ENCODE measurements at places on chromosomes 11 and 22. TPM values are rescaled to one million over a fixed set of nuclear protein-coding genes. Genes with fewer than 3 reads are reported as not detected.

The PATE4 gene
- total RNA-seq = not detected

The OR2AG2 gene
- 0.16 TPM for total RNA-seq

The MOB2 gene
- total RNA-seq = 34.3 TPM

The PGA3 gene
- not detected for total RNA-seq

The C11orf42 gene
- not detected for total RNA-seq

The KRTAP5-8 gene
- not detected for total RNA-seq

The HNRNPUL2 gene
- 27.4 TPM for total RNA-seq
